ENCODE measurements at places on chromosomes 2 and 18.
A peak's percentile ranks its signal among the peaks of the same experiment; 100 is the strongest.

GRCh38 chr2:238225911-238226697 lies 13.7 kb downstream of the HES6 start:
- DNase-seq, result no peak

- DNase-seq, result no peak
Observed at GRCh38 chr2:54471221-54471711, 15.1 kb downstream of the SPTBN1 start.

DNA sequence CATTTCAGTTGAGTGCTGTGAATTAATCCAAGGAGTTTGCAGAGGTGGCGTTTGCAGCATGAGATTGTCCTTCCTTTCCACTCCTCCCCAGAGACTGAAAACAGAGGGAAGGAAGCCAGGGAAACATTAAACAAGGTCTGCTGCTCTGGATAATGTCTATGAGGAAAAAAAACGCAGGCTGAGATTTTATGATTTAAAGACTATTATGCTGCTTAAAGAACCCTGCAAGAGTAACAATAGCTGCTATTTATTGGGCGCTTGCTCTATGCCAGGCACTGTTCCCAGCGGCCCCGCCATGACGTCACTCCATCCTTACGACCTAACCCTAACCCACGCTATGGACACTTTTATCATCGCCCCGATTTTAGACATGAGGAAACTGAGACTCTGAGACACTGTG lies 222.4 kb downstream of the BCL2 start:
- DNase-seq, result no peak

GRCh38 chr2:40256649-40257048 lies 195.2 kb downstream of the SLC8A1 start:
- DNase-seq, result no peak

- DNase-seq, result no peak
Observed at GRCh38 chr2:39215545-39215944, 28.2 kb downstream of the CDKL4 start.

DNA sequence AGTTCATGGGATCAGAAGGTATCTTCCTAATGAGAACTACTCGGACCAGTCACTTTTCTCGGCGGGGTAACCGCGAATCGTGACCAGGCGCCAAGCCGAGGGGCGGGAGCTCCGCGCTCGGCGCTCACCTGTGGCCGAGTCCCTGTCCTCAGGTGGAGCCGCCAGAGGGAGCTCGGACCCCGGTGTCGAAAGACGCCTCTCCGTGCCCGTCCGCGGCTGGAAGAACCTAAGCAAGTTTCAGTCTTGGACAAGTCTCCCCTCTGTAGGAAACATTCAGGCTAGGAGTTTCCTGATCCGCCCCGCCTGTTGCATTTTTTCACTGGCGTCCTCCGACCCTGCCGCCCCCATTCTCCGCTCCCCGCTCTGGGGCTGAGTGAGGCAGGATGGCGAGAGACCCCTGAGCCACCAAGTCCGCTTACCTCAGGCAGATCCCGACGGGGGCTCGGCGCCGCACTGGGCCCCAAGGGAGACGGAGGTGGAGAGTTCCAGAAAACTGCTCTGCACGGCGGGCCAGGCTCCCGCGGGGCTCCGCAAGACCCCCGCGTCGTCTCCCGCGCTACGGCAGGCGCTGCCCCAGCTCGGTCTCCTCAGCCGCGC lies 480 bp downstream of the DSEL start:
- peak; percentile 87 for DNase-seq

DNA sequence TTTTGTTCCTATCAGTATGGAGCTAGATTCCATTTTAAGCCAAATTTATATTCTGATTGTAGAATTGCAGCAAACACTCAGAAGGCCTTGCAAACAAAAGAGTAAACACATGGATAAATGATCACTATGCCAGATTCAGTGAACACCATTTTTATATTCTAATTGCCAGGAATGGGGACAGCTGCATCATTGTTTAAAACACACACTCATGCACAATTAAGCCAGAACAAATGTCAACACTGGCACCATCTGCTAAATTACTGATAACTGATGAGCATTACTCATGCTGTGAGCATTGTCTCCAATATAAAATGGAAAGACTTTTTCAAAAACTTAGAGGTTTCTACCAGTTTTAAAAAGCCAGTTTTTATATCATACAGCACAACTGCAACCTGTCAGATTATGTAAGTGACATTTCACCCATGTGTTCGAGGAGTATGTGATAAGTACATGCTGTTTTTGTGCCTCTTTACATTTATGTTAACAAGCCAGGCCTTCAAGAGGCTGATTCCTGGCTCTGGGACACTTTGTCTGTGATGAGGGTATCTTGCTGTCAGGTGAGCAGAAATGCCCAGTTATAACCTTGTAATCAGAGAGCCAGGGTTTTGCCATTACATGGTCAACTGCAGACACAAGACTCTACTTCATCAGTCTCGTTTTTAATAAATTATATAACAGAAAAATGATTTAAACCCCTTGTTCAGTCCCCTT lies 4.4 kb upstream of the ST8SIA5 start:
- DNase-seq, result no peak

DNA sequence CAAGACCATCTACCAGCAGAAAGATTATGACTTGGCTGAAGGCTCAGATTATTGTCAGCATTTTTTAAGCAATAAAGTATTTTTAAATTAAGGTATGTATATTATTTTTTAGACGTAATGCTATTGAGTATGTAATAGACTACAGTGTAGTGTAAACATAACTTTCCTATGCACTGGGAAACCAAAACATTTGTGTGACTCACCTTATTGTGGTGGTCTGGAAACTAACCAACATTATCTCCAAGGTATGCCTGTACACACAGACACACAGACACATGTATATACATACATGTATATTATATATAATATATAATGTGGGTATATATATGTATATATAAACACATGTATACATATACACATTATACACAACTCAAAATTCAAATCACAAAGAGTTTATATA lies 9.1 kb upstream of the TMEFF2 start:
- no peak for DNase-seq

DNA sequence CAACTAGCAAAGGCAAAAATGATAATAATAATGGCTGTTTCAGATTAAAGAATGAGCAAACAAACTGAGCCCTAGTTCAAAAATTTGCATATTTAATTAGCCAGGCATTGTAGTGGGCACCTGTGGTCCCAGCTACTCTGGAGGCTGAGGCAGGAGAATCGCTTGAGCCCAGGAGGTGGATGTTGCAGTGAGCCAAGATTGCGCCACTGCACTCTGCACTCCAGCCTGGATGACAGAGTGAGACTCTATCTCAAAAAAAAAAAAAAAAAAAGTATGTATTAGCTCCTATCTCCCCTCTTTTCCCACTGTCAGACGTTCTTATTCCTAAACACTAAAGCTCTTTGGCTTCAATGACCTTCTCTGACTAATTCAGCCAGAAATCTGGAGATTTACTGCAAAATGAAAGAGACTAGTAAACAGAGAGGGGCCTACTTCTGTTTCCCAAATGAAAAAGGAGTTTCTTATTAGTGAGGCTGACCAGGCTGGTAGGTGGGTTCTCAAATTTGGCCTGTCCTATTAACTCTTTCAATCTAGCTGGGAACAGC lies 3.9 kb upstream of the SRBD1 start:
- DNase-seq, result no peak

- no peak for DNase-seq
Observed at GRCh38 chr18:56722518-56722917, 71.4 kb downstream of the WDR7 start.

GRCh38 chr2:108605947-108606346 lies 71.7 kb downstream of the LIMS1 start:
- DNase-seq, result no peak

- DNase-seq, result no peak
Observed at GRCh38 chr2:9508931-9509330, 34.6 kb downstream of the IAH1 start.

DNA sequence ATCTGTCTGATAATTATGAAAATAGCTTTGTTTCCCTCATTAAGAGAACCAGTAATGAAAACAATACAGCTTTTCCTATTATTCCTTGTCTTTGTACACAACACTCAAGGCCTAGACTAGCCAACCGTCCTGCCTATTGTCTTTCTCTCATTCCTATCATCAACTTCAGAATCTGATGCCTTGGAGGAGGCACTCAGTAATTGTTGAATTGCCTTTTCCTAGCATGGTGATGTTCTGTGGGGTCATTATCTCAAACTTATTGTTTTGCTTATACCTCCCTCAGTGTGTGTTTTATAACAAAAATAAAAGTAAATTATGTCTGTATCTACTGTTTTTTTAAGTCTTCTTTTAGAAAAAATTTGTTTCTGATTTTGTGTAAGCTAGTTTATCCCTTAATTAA lies 208.7 kb downstream of the RIT2 start:
- no peak for DNase-seq

DNA sequence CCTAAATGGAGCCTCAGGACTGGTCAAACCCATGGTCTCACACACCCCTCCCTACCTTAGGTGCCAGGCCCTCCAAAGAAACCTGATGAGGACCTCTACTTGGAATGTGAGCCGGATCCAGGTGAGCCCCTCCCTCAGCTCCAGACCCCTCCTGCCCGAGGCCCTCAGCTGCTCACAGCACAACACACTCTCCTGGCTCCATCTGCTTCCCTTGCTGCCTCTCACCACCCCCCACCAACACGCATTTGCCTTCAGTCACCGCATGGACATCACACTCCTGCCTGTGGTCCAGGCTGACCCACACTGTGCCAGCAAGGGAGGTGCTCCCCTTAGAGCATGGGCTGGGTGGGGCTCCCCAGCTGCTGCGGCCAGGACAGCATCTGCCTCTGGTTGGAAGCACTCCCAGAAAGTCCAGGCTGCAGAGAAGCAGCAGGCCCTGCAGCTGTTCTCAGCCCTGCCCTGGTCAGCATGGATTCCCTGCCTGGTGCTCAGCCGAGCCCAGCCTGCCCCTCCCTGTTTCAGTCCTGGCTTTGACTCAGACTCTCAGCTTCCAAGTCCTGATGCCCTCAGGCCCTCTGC lies 15.1 kb downstream of the SH2D6 start:
- peak; percentile 87 for DNase-seq

All from cardiac septum (tissue), 1 donor.